Melanocyte of skin (primary cell): ENCODE measurements at places on chromosomes 13 and 19. TPM values are rescaled to one million over a fixed set of nuclear protein-coding genes. Genes with fewer than 3 reads are reported as not detected.

The PSG1 gene
- not detected in 2 replicates for total RNA-seq

The DCT gene
- 1,297 and 2,247 TPM in 2 replicates for total RNA-seq

The TNFRSF19 gene
- 65.8 and 73.3 TPM in 2 replicates for total RNA-seq

The SOX21 gene
- total RNA-seq = not detected in 2 replicates

The RUBCNL gene
- total RNA-seq = under 0.01 TPM in 1 of 2 replicates, not detected in the other

The DACH1 gene
- total RNA-seq = not detected in 2 replicates

The PSENEN gene
- 14.8 and 18.2 TPM in 2 replicates for total RNA-seq

The ZNF615 gene
- 7.3 and 9.1 TPM in 2 replicates for total RNA-seq

The STX10 gene
- total RNA-seq = 43.7 and 60.3 TPM in 2 replicates

The RNF225 gene
- 0.31 and 0.33 TPM in 2 replicates for total RNA-seq

The AXL gene
- total RNA-seq = 28.6 and 43.2 TPM in 2 replicates

The VSIG10L gene
- 1.4 and 3.7 TPM in 2 replicates for total RNA-seq

The PAN3 gene
- total RNA-seq = 21.0 and 29.0 TPM in 2 replicates

The C19orf81 gene
- 1.1 TPM in 1 of 2 replicates, not detected in the other for total RNA-seq

The TMPRSS9 gene
- total RNA-seq = not detected in 2 replicates

The KLK1 gene
- total RNA-seq = under 0.01 TPM in 1 of 2 replicates, not detected in the other

The PPP6R1 gene
- total RNA-seq = 54.3 and 60.2 TPM in 2 replicates

The UPF1 gene
- 46.6 and 66.6 TPM in 2 replicates for total RNA-seq

The RDH8 gene
- 0.36 and 1.4 TPM in 2 replicates for total RNA-seq

The HIF3A gene
- total RNA-seq = not detected in 2 replicates

The PKN1 gene
- 93.3 and 93.9 TPM in 2 replicates for total RNA-seq

The LGI4 gene
- total RNA-seq = 0.15 and 0.33 TPM in 2 replicates
